ENCODE measurements at places on chromosomes 7 and 10. TPM values are rescaled to one million over a fixed set of nuclear protein-coding genes. Genes with fewer than 3 reads are reported as not detected.

The TAS2R41 gene
- total RNA-seq = not detected

The OR2A7 gene
- not detected for total RNA-seq

The CABCOCO1 gene
- total RNA-seq = 0.44 TPM

The STRIP2 gene
- 14.8 TPM for total RNA-seq

The ADCY1 gene
- total RNA-seq = 0.33 TPM

All from uterine smooth muscle cell (primary cell).